ENCODE measurements at places on chromosomes 16 and 17.
A peak's percentile ranks its signal among the peaks of the same experiment; 100 is the strongest.

GRCh38 chr17:49862781-49863331, 15.0 kb upstream of the TAC4 start:
- no peak for DNase-seq

- no peak for DNase-seq
Measured at GRCh38 chr16:64751906-64752305, 370.0 kb downstream of the CDH11 start.

DNA sequence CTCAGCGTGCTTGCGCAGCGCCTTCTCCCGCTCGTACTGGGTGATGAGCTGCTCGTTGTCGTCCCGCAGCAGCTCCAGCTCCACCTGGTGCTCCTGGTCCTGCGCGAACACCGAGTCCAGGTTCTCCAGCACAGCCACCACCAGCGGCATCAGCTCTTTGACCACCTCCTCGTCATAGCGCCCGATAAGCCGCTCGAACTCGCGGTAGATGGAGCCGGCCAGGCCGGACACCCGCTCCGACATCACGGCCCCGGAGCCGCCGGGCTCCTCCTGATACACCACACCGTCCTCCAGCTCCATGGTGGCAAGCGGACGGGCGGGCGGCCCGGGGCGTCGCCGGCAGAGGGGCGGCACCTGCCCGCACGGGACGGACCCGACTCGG, 320 bp downstream of the SPAG9 start:
- peak; percentile 52 for DNase-seq

- DNase-seq = peak; percentile 42
Measured at GRCh38 chr17:8391711-8392110, 5.9 kb downstream of the RNF222 start.

GRCh38 chr16:66651965-66652364, 44.6 kb downstream of the CMTM4 start:
- DNase-seq = no peak

DNA sequence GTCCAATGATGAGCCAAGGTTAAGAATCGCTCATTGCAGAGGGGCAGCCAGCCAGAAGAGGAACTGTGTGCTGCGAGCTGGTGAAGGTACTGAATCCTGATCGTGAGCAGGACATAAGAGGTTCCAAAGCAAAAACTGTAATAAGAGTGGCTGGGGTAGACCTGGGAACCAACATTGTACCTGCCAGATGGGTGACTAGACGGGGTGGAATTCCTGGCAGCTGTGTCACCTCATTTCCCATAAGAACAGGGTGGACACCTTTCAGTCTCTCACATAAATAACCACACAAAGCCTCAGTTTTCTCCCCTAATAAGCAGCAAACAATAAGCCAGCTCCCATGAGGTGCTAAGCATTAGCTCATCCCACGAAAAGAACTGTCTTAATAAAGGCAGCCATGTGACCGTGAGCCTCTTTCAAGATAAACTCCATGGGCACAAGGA, 290.3 kb downstream of the SOX9 start:
- DNase-seq = peak; percentile 83

GRCh38 chr16:15900901-15901500, 12.6 kb upstream of the CEP20 start:
- DNase-seq = peak; percentile 69

GRCh38 chr16:78743556-78743955, 644.1 kb downstream of the WWOX start:
- no peak for DNase-seq

DNA sequence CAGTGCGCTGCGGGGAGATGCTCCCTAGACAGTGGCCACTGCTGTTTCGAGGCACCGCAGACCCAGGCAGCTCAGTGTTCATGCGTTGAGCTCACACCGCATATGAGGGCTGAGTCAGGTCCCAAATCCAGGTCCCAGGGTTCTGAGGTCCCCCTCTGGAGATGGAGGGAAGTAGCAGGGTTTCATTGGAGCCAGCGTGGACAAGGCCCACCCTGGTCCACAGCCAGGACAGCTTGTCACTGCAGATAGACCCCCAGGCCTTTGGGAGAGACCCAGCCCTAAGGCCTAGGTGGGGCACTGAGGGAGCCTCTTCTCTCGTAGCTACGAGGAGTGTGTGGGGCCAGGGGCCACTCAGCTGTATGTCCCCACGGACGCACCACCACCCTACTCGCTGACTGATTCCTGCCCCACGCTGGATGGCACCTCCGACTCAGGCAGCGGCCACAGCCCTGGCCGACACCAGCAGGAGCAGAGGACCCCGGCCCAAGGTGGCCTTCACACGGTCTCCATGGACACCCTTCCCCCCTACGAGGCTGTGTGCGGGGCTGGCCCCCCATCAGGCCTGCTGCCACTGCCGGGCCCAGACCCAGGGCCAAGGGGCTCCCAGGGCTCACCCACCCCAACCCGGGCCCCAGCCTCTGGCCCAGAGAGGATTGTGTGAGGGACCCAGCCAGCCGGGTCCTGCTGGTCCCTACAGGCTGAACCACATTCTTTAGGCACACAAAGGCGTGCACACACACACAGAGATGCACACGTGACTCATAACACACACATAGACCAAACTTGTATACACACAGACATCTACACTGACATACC, 53.4 kb downstream of the BEAN1 start:
- DNase-seq = no peak

DNA sequence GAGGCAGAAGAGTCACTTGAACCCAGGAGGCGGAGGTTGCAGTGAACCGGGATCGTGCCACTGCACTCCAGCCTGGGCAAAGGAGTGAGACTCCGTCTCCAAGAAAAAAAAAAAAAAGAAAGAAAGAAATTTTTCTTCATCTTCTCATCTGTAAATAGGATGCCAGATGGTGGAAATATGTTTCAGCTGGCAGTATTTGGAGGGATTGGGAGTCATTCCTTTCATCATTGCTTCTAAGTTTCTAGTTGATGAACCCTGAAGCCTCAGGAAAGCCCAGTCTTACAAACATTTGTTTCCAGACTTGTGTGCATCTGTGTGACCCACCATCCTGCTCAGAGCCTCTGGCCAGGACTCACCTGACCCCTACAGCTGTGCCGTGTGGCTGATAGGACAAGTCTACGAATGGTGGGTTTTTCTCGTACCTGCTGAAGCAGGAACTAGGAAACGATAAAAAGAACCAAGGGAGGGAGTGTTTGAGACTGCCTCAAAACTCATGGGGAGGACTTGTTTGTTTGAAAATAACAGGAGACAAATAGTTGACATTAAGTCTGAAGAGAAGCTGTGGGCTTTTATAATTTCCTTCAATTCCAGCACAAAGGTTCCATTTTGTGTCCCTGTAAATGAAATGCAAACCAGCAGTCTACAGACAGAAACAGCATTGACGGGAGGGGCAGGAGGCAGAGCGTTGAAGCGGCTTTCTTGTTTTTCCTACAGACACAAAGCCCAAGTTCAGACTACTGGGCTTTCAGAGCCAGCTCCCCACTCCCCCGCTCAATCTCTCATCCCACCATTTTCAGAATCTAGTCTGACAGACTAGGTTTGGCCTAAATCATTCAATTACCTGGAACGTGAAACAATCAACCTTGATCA, 24.9 kb downstream of the CDRT4 start:
- no peak for DNase-seq

GRCh38 chr16:30515275-30515674, 11.1 kb downstream of the ZNF768 start:
- no peak for DNase-seq

GRCh38 chr16:84520725-84521496, 16.5 kb upstream of the MEAK7 start:
- DNase-seq = peak; percentile 34

- peak; percentile 79 for DNase-seq
Measured at GRCh38 chr16:84084570-84085270, 32.0 kb downstream of the MBTPS1 start.

- no peak for DNase-seq
Measured at GRCh38 chr16:13070268-13070667, 168.9 kb downstream of the SHISA9 start.

DNA sequence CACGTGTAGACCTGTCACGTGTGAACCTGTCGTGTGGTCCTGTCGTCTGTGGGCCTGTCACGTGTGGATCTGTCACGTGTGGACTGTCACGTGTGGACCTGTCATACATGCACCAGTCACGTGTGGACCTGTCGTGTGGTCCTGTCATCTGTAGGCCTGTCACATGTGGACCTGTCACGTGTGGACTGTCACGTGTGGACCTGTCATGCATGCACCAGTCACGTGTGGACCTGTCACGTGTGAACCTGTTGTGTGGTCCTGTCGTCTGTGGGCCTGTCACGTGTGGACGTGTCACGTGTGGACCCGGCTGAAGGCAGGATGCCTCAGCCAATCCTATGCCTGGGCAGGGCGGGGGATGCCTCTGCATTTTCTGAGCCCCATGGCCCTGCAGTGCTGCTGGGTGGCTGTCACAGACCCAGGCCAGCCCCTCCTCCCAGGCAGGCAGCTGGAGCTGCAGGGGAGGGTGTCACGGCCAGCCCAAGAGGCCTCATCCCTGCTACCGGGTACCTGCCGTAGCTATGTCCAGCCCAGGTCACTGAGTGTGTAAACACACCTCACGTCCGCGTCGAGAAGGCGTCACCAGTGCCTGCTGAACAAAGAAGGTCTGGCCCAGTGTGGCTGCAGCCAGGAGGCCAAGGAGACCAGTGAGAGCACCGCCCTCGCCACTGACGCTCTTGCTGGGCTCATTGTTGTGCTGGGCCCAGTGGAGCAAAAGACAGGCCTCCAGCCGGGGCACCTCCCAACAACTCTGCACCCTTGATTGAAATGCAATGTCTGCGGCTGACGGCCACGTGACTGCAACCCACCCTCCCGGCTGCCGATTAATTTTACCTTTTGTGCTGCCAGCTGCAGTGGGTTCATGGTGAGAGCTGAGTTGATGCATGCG, 18.6 kb upstream of the ACSF3 start:
- DNase-seq = no peak

GRCh38 chr17:58112970-58113631, 29.9 kb downstream of the DYNLL2 start:
- DNase-seq = peak; percentile 69

GRCh38 chr17:56717471-56717870, 116.2 kb downstream of the C17orf67 start:
- DNase-seq = peak; percentile 44

GRCh38 chr17:57541472-57542394, 203.4 kb downstream of the CCDC182 start:
- DNase-seq = peak; percentile 16

GRCh38 chr16:1723450-1724147, 17.6 kb downstream of the MAPK8IP3 start:
- no peak for DNase-seq

DNA sequence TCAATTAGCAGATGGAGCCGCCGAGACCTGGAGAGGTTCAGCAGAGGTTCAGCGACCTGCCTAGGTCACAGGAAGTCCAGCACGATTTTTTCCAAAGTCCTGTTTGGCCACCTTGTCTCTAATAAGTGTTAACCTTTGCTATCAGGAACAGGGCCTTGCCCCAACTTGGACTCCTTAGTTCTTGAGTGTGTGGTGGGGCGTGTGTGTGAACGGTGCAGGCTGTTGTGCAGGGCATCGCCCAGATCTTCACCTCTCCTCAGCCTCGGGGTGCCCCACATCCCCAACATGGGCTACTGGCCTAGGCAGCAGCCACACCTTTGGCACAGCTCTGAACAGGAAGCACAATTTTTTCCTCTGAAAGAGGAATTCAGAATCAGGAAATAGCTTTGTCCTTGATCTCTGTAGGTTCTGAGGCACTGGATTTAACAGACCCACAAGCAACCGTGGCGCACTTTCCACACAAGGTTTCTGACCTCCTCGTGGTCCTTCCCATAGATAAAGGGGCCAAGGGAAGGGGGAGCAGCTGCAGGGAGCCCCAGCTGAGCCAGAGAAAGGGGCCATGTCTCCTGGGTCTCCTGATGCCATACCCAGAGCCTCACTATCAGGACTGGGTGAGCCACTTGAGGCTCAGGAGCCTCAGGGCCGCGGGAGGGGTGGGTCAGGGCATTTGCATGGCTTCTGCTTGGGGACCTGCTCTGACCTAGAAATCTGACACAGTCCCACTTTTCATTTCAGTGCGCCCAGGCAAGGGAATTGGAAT, 10.4 kb downstream of the MPRIP start:
- no peak for DNase-seq

- DNase-seq = no peak
Measured at GRCh38 chr16:67636713-67637112, 8.2 kb upstream of the CARMIL2 start.

- DNase-seq = no peak
Measured at GRCh38 chr17:54749157-54749556, 151.5 kb upstream of the TOM1L1 start.

DNA sequence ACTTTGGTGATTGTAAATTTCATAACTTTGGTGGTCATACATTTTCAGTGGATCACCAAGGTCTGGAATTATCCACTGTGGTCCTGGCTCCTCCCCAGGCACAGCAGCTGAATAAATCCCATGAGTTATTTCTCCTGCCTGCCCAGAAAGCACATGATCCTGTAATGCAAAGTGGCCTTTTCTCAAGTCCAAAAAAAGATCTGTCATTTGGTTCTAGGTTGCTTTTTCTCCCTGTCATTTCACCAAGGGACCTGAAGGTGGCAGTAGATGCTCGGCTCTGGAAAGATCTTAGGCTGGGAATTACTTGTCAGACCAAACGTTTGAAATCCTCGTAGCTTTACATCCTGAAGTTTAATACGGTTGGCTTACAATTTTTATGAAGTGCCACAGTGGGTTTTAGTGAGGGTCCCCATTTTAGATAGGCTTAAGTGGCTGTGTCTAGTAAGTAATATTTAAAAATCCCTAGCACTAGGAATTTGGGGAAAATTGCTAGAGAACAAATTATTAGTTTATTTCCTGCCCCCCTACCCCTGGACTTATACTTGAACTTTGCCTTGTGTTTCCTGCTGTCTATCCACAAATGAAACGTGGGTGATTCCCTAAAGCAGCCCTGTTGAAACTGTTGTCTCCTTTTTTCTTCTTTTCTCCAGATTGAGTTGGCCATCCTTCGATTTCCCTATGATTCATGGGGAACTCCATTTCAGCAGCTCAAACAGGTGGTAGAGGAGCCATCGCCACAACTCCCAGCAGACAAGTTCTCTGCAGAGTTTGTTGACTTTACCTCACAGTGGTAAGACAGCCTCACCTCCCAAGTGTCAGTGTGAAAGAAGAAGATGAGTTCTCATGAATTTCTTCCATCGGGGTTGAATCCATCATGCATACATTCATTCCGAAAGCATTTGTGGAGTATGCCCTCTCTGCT, 111.7 kb downstream of the MAP2K6 start:
- DNase-seq = peak; percentile 55

DNA sequence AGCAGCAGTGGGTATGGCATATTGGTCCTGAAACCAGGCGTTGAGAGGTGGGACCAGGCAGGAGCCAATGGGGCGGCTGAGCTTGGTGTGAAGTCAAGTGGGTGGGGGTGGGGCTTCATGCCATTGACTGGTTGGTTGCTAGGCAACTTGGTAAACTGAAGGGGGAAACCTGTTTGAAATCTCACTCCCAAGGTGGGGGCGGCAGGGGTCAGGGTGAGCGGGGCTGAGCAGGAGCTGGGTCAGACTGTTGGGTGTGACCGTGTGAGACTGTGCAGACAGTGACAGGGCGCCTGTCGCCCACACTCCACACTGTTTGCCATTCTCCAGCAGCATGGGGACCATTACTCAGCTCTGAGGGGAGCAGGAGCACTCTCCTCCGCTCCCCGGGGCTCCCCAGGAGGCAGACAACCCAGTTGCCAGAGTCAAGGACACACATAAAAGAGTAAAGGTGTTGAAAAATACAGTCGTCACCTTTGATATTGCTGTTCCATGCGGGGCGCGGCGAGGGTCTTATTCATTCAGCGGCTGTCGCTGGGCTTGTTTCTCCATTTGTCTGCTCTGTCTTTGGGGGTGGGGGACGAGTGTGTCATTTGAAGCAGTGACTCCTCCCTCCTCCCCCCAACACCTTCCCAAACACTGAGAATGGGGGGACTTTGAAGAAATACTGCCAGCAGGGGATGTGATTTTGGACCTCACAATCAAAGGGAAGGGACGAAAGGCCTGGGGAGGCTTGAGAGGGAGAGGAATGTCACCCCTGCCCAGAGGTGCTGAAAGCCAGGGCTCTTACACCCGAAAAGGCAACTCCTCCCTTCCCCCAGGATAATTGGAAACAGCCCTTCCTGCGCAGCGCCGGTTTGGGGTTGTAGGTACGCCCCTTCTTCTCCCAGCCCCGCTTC, 1.2 kb upstream of the EFNB3 start:
- peak; percentile 45 for DNase-seq
